ENCODE measurements at places on chromosomes 1 and 21.

DNA sequence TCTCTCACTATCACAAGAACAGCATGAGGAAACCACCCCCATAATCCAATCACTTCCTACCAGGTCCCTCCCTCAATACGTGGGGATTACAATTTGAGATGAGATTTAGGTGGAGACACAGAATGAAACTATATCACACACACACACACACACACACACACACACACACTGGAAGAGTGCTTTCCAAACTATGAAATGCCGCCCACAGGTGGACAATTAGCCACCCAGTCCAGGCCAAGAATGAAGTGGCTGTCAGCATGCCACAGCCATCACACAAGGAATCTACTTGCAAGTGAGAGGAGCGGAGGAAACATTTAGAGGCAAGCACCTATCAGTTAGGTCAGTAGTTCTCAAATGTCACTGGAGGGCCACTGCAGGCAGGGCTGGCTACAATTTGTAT is 105.4 kb upstream of the HOOK1 start:
- DNase-seq, result no peak

DNA sequence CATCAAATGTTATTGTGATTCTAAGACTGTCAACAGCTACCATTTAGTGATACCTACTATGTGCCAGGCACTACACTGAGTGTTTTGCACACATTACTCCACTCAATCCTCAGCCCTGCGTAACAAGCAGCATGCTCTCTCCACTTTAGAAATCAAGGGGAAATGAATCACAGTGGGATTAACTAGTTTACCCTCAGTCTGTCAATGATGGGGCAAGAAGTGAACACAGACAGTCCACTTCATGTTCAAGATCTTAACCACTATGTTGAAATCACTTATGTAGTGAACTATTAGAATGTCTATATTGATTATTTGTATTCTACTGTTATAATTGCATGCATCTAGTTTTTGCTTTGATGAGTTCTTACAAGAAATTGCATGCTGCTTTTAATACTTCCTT is 165.3 kb downstream of the LTN1 start:
- DNase-seq, result no peak

- DNase-seq, result no peak
Measured at GRCh38 chr1:51293898-51294515, 36.4 kb downstream of the TTC39A start.

DNA sequence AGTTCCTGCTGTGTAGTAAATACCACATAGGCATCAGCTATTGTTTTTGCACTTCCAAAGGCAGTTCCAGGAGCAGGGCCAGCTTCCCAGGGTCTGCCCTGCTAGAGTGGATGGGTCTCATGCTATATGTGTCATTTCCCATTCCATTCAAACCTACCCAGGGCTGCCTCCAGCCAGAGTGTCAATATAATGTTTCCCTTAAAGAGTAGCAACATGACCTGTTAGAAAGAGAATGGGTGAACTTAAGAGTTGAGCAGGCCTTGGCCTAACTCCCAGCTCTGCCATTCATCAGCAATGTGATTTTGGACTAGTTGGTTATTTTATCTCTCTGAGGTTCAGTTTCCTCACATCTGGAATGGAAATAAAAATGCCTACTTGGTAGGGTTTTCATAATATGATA is 44.9 kb downstream of the RAB3B start:
- DNase-seq, result no peak

DNA sequence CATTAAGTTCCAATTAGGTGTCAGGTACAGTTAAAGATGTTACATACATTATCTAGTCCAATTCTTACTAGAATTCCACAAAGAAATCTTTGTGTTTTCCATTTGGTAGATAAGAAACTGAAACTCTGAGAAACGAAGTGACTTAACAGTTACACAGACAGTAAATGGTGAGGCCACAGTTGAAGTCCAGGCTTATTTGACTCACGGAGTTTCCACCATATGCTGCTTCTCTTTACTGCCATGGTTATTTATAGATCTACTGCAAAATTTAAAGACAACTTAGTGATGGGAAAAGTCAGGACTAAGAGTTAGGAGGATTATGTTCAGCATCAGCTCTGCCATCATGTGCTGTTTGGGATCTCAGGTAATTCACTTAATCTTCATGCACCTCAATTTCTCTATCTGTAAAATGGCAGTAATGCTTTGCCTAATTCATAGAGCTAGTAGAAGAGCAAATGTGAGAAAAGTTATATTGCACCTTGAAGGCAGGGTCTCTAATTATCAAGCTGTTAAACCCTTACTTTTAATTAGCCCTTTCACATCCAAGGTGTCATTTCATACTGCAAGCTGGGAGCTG is 26.2 kb upstream of the SAMSN1 start:
- no peak for DNase-seq

GRCh38 chr1:61187352-61188086 is 105.2 kb downstream of the NFIA start:
- no peak for DNase-seq

All from stimulated activated CD8-positive, alpha-beta memory T cell treated with anti-CD3 and anti-CD28 coated beads, Interleukin-15, amount 100 ng/mL, for 4 hours (primary cell).